ENCODE measurements at places on chromosomes 13 and 19. TPM values are rescaled to one million over a fixed set of nuclear protein-coding genes. Genes with fewer than 3 reads are reported as not detected.

ELSPBP1 gene
- polyA plus RNA-seq, result not detected

LGALS14 gene
- polyA plus RNA-seq, result 0.34 TPM

NAA16 gene
- 18.4 TPM for polyA plus RNA-seq

TICAM1 gene
- 6.3 TPM for polyA plus RNA-seq

ZC3H4 gene
- 23.3 TPM for polyA plus RNA-seq

KCTD12 gene
- 172 TPM for polyA plus RNA-seq

CLDND2 gene
- 0.46 TPM for polyA plus RNA-seq

OR7D2 gene
- polyA plus RNA-seq, result 0.08 TPM

IGLON5 gene
- 0.32 TPM for polyA plus RNA-seq

SMAD9 gene
- 15.8 TPM for polyA plus RNA-seq

C19orf18 gene
- polyA plus RNA-seq, result 0.61 TPM

WTIP gene
- 16.5 TPM for polyA plus RNA-seq

ZNF793 gene
- polyA plus RNA-seq, result 7.8 TPM

KCNN4 gene
- polyA plus RNA-seq, result 0.69 TPM

NLRP5 gene
- polyA plus RNA-seq, result not detected

SPART gene
- polyA plus RNA-seq, result 78.1 TPM

PLIN3 gene
- polyA plus RNA-seq, result 33.1 TPM

PDE4C gene
- 2.5 TPM for polyA plus RNA-seq

CGB3 gene
- polyA plus RNA-seq, result 0.60 TPM

ATP1A3 gene
- 1.2 TPM for polyA plus RNA-seq

APLP1 gene
- 10.3 TPM for polyA plus RNA-seq

PCID2 gene
- polyA plus RNA-seq, result 37.2 TPM

NANOS3 gene
- 1.1 TPM for polyA plus RNA-seq

ZNF627 gene
- 12.3 TPM for polyA plus RNA-seq

TEX101 gene
- not detected for polyA plus RNA-seq

LCP1 gene
- 11.3 TPM for polyA plus RNA-seq

CGB5 gene
- not detected for polyA plus RNA-seq

TEX29 gene
- polyA plus RNA-seq, result 0.24 TPM

GSX1 gene
- not detected for polyA plus RNA-seq

PDX1 gene
- polyA plus RNA-seq, result not detected

All from muscle of leg (tissue), 16 donors.